Activated CD4-positive, alpha-beta T cell treated with anti-CD3 and anti-CD28 coated beads, Interleukin-2, amount 50 U/mL, for 16 hours (primary cell): ENCODE measurements at places on chromosomes 13 and 19.

GRCh38 chr13:64186503-64187250 lies 2771.0 kb upstream of the PCDH20 start:
- no peak for DNase-seq

GRCh38 chr13:35621989-35622388 lies 145.5 kb upstream of the MAB21L1 start:
- DNase-seq: no peak

GRCh38 chr13:44507639-44508038 lies 68.5 kb downstream of the TSC22D1 start:
- DNase-seq: no peak

DNA sequence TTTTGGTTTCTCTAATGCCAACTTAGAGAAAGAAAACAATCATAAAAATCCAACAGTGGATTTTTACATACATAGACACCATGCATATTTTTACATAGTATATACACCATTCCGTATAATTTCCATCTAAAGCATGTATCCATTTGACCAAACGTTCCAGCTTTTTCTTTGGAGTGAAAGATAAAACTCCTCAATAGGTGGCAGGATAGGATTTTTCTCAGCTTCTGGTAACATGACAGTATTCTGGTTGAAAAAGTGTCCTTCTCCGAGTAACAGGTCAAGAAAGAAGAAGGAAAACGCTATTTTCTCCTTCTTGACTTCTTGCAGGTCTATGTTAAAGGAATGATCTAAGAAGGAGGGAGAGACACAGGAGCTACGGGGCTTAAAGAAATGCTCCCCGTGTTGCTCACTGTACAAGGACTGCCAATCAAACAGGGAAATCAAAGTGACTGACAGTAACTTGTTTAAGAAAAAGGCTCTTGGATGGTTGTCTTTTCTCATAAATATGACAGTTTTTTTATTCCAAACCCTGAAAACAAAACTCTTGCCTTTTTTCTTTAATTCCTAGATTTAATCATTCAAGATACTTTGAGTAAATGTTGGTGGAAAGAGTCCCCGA lies 11.5 kb downstream of the FLT1 start:
- DNase-seq: no peak

GRCh38 chr13:109734002-109734785 lies 52.2 kb downstream of the IRS2 start:
- DNase-seq: no peak

DNA sequence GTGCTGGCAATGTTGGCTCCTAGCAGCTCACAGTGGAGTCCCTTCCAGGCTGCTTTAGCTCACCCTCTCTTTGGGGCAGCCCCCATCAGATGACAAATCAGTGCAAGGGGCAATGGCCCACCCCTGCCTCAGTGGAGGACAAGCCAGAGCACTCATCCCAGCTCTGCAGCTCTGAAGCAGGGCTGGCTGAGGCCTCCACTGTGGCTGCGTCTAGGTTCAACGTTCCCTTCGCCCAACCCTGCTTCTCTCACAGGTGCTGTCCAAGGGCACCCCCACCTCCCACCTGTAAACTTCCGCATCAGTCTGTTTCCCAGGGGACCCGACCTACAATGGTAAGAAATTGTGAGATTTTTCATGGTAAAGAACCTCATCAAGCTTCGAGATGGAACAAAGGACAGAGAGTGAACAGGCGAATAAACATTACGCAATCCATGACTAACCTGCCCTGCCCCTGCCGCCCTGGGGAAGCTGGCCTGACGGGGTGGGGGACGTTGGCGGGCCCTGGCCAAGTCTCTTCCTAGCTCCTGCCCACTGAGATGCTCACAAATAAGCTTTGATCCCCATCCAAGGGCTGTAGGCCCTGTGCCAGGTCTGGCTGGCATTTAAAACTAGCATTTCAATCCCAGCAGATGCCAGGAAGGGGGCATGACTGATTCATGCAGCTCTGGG lies 40.5 kb downstream of the DZIP1 start:
- no peak for DNase-seq

DNA sequence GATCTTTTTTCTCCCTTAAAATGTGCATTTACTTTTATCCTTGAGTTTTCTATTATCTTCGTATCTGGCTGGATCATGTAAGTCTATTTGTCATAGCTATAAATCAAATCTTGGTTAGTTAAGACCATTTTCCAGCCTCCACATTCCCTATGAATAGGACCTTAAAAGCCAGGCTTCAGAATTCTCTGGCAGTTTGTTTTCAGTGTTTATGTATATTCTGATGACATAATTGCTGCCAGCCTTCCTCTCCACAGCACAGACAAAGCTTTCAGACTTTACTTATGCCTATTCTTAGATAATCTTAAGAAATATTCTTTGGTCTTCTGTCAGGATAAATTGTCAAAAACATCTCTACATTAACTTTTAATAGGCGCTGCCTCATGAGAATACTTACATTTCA lies 870.8 kb upstream of the SPRY2 start:
- DNase-seq: no peak

GRCh38 chr19:23436318-23436717 lies 41.0 kb upstream of the ZNF91 start:
- no peak for DNase-seq
